ENCODE measurements at places on chromosomes 1 and 21. TPM values are rescaled to one million over a fixed set of nuclear protein-coding genes. Genes with fewer than 3 reads are reported as not detected.

The SLC45A1 gene
- 1.7 TPM for total RNA-seq

DNA sequence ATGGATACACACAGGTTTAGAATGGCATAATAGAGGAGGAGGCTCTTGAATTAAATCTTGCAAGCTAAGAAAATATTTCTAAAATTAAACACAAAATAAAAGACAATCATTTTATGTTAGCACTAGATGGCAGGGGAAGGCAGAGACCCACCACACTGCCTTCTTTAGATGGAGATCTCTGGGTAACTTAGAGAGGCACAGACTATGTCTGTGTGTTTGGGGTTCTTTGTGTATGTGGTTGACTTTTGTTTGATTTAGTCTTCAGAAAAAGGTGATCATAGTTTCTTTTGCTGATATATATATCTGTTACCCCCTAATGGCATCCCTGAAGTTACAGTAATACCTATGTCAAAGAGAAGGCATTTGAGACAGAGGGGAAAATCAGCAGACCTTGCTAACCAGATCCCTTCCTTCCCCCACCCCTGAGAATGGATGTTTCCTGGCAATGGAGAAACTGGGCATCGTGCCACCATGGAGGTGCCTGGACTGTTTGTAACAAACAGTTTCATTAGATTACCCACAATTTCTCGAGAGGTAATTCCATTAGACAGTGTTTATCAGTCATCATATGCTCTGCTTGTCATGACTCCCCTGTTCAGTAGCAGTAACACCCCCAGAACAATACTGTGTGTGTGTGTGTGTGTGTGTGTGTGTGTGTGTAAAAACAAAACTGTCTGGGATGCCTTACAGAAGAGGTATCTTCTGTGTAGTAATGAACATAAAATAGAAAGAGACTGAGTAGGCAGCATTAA is 228.3 kb upstream of the DEPDC1 start:
- no peak for DNase-seq

DNA sequence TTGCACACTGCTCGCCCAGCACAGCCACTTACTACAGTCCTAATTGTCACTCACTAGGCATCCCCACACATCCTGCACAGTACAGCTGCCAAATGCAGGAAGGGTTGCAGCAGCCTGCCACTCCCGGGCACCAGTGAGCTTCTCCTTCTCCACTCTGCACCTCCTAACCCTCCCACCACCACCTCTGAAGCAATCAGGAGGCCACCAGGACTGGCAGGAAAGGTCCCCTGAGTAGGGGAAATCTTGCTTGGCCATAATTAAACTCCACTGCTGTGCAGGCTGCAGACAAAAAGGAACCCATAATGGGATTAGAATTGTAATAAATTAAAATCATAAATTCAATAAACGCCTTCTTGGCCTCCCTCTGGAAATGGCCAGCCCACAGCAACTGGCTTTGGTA is 31.8 kb downstream of the FBXO2 start:
- DNase-seq = no peak

DNA sequence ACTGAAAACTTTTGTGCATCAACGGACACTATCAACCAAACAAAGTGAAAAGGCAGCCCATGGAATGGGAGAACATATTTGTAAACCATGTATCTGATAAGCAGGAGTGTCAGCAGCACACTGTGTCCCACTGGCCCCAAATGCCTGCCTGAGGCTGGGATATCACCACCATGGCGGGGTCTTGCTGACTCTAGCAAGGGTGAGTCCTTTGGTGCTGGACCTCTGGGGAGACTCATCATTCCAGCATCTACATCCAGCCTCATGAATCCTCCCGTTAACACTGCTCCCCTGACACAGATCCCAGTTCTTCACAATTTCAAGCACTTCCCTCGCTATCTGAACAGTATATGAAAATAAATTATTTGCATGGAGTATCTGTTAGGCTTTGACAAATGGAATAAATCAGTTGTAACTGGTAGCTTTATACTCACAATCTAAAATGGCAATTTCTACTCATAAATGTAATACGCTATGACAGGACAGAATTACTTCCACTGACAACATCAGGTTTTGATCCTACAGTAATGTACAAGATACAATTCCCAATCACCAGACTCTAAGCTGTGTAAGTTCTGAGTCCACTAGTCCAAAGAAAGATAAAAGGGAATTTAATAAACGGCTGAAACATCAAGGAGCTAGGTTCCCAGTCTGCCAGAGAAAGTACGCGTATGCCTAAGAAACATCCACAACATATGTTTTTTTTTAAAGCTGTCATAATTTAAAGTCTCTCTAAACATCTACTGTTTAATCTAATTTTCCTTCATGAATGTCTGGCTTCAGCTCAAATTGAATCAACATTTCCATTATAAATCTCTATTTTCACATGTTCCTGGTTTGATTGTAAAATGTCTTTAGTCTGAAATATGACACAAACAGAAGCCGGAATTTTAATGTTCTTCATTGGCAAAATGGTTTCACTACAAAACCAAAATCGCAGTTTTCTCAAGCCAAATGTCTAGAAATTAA is 95.1 kb downstream of the SIPA1L2 start:
- no peak for DNase-seq

- no peak for DNase-seq
Observed at GRCh38 chr1:57109247-57109646, 143.4 kb upstream of the C8B start.

The CA14 gene
- 0.30 TPM for total RNA-seq

DNA sequence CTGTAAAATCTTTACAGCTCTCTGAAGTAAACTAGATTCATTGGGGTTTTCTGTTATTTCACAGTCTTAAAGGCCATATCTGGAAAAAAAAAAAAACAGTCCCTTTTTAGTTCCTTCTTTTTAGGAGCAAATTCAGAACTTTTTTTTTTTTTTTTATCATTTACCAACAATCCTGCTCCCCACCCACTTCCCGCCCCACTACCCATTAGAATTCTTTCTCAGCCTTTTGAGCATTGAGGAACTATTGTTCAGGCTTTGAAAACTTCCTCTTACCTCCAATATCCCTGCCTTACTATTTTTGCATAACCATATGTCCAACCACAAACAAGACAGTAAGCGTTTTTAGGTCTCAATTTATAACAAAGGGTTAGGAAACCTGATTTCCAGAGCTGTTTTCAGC is 330.1 kb downstream of the PLPP3 start:
- DNase-seq = no peak

The SLC30A2 gene
- 0.61 TPM for total RNA-seq

GRCh38 chr1:21104683-21105082 is 72.0 kb downstream of the EIF4G3 start:
- DNase-seq = no peak

DNA sequence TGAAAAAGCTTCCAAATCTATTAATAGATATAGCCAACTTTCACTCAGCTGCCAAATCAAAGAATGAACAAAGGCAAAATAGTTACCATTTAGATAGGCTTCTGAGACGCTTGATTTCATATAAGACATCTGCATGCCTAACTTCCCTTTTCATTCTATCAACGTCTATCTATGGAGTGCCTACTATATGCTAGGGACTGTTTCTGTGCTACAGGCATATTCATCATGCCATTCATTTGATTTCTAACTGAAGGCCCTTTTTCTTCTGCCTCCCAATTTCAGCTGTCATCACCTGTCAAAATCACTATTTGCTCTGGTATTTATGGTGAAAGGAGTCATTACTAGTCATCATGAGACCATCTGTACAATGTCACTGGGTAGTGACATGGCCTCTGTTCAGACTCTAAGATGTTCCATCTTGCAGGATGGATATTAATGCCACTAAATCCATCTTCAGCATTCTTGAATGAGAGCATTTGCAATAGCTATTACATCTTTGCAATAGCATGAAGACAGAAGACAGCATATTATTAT is 4.3 kb upstream of the KRTAP13-1 start:
- DNase-seq = no peak

GRCh38 chr1:212917134-212917485 is 33.2 kb upstream of the VASH2 start:
- no peak for DNase-seq

GRCh38 chr1:247204177-247204647 is 32.4 kb upstream of the ZNF124 start:
- DNase-seq = no peak

- no peak for DNase-seq
Observed at GRCh38 chr1:223429313-223429731, 36.1 kb downstream of the CCDC185 start.
